CD4-positive, CD25-positive, alpha-beta regulatory T cell (primary cell): ENCODE measurements at places on chromosomes 12 and 14. TPM values are rescaled to one million over a fixed set of nuclear protein-coding genes. Genes with fewer than 3 reads are reported as not detected.

Gene LRRC23
- polyA plus RNA-seq = 4.4 TPM

GRCh38 chr12:75891072-75891471, 140.5 kb downstream of the PHLDA1 start:
- H3K4me3 ChIP-seq = no peak overlapping the region
- DNase-seq = no peak
- H3K4me1 ChIP-seq = no peaks in the 10 kb centered on the region

DNA sequence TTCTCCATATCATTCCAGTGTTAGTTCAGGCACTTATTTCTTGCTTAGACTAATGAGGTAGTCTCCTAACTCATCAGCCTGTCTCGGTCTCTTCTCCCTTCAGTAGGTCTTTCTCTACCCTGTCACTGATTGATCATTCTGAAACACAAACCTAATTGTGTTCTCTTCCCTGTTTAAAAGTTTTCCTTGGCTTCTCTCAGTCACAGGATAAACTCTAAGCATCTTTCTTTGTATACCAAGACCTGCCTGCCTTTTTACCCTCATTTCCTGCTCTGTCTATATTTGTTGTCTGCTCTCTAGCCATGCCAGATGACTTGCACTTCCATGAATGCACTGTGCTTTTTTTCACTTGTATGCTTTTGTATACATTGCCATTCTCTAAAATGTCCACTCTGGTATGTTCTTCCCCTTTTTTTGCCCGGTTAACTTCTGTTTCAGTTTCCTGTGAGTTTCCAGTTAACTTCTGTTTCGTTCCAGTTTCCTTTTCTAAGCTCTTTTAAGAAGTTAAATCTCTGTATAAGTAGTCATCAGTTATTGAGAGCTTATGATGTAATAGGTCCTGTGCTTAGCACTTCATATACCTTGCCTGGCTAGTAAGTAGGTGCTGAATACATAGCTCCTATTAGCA, 12.8 kb downstream of the DIP2B start:
- H3K27ac ChIP-seq = peak overlapping the region; percentile 74
- H3K4me3 ChIP-seq = peak overlapping the region; percentile 69
- DNase-seq = peak; percentile 67
- peaks cover 75% of the 10 kb centered on the region for H3K4me1 ChIP-seq
- no peaks in the 10 kb centered on the region for H3K27me3 ChIP-seq

Gene HSPA2
- 0.90 TPM for polyA plus RNA-seq

DNA sequence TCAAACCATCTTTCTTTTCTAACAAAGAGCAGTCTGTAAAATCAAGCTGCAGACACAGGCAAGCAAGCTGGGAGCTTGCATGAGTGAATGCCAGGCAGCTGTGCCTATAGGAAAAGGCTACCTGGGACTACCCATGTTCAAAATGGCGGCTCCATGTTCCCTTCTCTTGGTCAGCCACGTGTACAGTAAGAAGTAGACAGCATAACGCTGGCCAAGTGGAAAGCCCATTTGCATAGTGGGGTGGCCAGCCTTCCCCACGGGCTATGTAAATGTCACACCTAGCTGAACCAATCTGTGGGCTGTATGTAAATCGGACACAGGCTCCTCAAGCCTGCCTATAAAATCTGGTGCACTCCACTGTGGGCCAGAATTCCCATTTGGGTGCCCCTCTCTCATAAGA, 117.1 kb downstream of the SYT10 start:
- H3K4me1 ChIP-seq = no peaks in the 10 kb centered on the region
- H3K27me3 ChIP-seq = no peaks in the 10 kb centered on the region
- no peaks in the 10 kb centered on the region for H3K36me3 ChIP-seq
- H3K27ac ChIP-seq = no peak overlapping the region

DNA sequence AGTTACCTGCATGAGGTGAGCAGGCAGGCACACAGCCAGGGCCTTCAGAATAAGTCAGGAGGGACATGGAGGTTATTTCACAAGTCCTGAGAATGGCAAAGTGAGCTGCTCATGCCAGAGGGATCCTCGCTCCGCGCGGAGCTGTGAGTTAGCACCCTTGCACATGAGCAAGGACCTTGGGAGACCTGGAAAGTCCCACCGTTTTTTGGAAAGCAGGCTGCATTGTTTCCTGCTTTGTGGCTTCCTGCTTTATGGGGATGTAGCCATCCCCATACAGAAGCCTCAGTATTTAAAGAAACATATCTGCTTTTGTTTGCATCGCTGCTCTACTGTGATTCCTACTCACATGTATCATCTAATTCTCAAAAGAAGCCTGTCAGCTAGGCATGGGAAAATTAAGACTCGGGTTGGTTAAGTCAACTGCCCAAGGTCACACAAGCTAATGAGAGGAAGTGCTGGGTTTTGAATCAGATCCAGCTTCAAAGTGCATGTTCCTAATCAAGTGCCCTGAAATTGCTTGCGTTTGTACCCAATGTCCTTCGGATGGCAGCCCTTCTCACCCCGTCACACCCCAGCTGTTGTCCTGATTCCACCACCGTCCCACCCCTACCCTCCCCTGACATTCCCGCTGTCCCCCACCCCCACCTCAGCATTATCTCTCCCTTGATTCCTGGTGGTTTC, 106.2 kb downstream of the CRACR2A start:
- no peak for DNase-seq
- H3K27ac ChIP-seq = no peak overlapping the region
- peaks cover 62% of the 10 kb centered on the region for H3K36me3 ChIP-seq
- H3K27me3 ChIP-seq = no peaks in the 10 kb centered on the region

- H3K27ac ChIP-seq = no peak overlapping the region
- no peaks in the 10 kb centered on the region for H3K36me3 ChIP-seq
- H3K4me1 ChIP-seq = no peaks in the 10 kb centered on the region
Observed at GRCh38 chr12:43898474-43898873, 62.6 kb downstream of the TMEM117 start.

DNA sequence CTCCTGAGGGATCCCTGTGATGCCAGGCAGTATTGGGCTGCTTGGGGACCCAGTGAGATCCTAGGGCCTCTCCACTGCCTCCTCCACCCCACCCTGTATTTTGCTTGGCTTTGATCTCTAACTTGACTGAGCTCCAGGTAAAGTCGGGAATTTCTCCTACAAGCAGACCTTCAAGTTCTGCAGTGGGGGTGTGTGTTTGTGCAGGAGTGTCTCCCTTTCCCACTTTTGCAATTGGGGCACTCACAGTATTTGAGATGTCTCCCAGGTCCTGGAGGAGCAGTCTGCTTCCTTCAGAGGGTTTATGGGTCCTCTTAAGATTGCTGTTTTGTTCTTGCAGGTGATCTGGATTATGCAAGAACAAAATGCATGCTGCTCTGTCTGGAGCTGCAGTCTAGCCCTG, 68.9 kb downstream of the ALG10B start:
- H3K4me3 ChIP-seq = no peak overlapping the region
- H3K36me3 ChIP-seq = no peaks in the 10 kb centered on the region
- H3K27me3 ChIP-seq = no peaks in the 10 kb centered on the region

DNA sequence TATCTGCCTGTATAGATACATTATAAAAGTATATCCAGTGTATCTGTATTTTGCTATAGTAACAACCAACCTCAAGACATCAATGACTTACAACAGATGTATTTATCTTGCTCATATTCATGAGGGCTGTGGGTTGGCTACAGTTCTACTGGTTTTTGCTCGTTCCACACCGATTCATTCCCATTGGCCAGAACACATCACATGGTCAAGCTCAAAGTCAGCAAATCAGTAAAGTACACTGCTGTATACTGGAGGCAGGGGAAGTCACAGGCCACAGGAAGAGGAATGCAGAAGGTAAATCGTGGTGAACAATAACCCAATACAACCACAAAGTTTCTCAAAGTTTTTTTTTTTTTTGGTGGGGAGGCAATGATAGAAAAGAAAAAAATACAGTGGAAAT, 180.0 kb upstream of the CDKN3 start:
- peaks cover 24% of the 10 kb centered on the region for H3K27me3 ChIP-seq
- H3K36me3 ChIP-seq = no peaks in the 10 kb centered on the region
- no peak overlapping the region for H3K4me3 ChIP-seq

DNA sequence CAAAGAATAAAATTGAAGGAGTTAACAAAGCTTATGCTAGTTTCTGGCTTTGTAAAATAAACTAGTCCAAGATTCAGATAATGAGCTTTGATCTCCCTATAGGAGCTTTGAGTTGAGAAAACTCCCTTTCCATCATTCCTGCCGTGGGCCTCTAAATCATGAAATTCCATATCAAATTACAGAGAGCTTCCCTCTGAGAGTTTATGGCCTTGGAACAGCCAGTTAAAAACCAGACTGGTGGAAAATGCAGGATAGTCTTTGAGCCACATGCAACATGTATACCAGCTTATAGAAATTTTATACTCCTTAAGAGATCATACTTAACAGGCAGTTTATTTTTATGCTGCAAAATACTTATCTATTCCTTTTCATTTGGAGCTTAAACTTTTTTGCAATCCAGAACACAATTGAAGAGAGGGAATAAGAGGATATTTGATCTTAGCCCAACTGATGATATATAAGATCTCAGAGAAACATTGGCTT, 175.8 kb upstream of the ATP2B1 start:
- H3K36me3 ChIP-seq = no peaks in the 10 kb centered on the region
- H3K27me3 ChIP-seq = no peaks in the 10 kb centered on the region
- H3K27ac ChIP-seq = no peak overlapping the region
- DNase-seq = no peak
- H3K4me1 ChIP-seq = peaks cover 36% of the 10 kb centered on the region

Gene MNAT1
- polyA plus RNA-seq = 13.0 TPM

DNA sequence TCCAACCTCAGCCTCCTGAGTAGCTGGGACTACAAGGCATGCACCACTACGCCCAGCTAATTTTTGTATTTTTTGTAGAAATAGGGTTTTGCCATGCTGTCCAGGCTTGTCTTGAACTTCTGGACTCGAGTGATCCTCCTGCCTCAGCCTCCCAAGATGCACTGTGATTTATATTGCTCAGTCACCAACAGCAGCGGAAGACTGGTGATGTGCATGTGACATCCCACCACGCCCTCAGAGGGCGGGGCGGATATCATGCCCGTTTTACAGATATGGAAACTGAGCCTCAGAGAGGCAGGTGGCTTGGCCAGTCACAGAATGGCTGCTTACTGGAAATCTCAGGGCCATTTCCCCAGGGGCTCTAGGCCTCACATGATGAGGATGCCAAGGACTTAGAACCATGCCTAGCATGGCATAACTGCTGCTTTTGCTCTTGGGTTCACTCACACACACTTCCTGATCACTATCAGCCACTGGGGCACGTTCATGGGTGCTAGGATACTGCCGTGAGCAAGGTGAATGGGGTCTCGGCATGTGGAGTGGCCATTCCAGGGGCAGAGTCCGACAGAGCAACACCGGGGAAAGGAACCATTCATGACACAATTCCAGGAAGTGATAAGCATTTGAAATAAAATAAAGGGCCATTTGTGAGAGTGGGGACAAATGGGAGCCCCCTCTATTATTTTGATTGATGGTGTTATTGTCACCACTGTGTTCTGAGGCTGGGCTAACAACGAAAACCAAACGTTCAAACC, 31.9 kb downstream of the RBM19 start:
- H3K36me3 ChIP-seq = peaks cover 71% of the 10 kb centered on the region
- H3K4me3 ChIP-seq = no peak overlapping the region
- no peak for DNase-seq
- no peak overlapping the region for H3K27ac ChIP-seq

DNA sequence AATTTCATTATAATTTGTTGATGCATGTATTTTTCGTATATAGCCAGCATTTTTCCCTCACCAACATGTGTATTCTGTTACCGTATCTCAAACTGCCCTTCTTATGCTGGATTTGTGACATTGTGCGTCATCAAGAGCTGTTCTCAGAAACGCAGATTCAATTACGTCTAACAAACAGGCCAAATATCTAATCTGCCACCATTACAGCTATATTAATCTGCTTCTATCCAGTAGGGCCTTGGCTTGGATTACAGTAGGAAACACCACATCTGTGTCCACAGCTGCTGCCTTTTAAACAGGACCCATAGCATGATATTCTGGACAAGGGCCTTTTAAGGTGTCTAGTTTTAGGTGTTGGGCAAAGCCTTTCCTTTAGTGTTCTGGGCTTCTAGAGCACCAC, 140.6 kb downstream of the PDE3A start:
- H3K4me1 ChIP-seq = no peaks in the 10 kb centered on the region
- no peak overlapping the region for H3K27ac ChIP-seq
- no peak for DNase-seq
- H3K27me3 ChIP-seq = no peaks in the 10 kb centered on the region
- H3K36me3 ChIP-seq = no peaks in the 10 kb centered on the region

- H3K4me3 ChIP-seq = no peak overlapping the region
- H3K36me3 ChIP-seq = peaks cover 19% of the 10 kb centered on the region
- peaks cover 11% of the 10 kb centered on the region for H3K4me1 ChIP-seq
Observed at GRCh38 chr12:50006280-50006679, 19.0 kb downstream of the RACGAP1 start.

DNA sequence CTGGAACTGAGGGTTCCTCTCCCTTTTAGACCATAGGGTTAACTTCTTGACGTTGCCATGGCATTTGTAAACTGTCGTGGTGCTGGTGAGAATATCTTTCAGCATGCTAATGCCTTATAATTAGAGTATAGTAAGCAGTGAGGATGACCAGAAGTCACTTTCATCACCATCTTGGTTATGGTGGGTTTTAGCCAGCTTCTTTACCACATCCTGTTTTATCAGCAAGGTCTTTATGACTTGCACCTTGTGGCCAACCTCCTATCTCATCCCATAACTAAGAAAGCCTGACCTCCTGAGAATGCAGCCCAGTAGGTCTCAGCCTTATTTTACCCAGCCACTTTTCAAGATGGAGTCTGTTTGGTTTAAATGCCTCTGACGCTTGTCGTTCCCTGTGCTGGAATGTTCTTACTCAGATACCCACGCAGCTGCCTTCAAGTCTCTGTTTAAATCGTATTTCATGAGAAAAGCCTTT, 44.2 kb downstream of the BBS10 start:
- H3K27ac ChIP-seq = no peak overlapping the region
- no peak for DNase-seq
- H3K27me3 ChIP-seq = no peaks in the 10 kb centered on the region
- no peak overlapping the region for H3K4me3 ChIP-seq
- H3K36me3 ChIP-seq = no peaks in the 10 kb centered on the region

GRCh38 chr14:73237219-73237785, at the start of gene PAPLN:
TSS of gene PAPLN (plus strand) at chr14:73237506. CDS start at chr14:73239779, 2,273 bp downstream.
- no peak within 1 kb of the TSS for H3K4me3 ChIP-seq
- H3K36me3 ChIP-seq = no peaks in the 10 kb centered on the region
- H3K27me3 ChIP-seq = peaks cover 25% of the 10 kb centered on the region
- peaks cover 16% of the 10 kb centered on the region for H3K4me1 ChIP-seq
- no peak for DNase-seq
